ENCODE measurements at places on chromosomes 4 and X.

DNA sequence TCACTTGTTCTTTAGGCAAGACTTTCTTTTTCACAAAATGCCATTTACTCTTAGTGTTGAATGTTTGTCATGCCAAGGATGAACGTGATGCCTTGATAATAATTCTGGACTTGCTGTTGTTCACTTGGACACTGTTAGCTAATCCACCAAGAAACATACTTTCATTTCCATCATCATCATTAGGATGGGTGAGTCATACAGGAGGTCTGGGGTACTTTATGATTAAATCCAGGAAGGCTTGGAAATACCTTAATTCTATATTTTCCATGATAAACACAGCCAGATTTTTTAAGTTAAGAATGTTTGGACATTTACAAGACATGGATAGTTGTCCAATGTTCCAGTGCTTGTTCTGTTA is 260.7 kb upstream of the GIMD1 start:
- DNase-seq = no peak

DNA sequence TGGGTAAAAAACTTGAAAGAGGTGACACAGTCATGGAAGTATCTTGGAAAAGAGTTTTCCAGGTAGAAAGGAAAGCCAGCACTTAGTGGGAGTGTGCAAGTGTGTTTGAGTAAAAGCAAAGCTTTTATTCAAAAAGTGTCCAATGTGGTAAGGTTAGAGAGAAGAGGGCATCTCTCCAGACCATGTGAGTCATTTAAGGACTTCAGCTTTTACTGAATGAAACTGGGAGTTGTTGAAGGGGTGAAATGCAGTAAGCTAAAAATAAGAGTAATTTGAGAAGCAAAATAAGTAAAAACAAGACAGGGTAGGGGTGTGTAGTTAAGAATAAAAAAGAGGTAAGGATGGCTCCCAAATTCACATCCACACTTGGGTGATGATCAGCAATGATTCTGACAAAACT is 238.9 kb downstream of the SLC7A11 start:
- DNase-seq = no peak

DNA sequence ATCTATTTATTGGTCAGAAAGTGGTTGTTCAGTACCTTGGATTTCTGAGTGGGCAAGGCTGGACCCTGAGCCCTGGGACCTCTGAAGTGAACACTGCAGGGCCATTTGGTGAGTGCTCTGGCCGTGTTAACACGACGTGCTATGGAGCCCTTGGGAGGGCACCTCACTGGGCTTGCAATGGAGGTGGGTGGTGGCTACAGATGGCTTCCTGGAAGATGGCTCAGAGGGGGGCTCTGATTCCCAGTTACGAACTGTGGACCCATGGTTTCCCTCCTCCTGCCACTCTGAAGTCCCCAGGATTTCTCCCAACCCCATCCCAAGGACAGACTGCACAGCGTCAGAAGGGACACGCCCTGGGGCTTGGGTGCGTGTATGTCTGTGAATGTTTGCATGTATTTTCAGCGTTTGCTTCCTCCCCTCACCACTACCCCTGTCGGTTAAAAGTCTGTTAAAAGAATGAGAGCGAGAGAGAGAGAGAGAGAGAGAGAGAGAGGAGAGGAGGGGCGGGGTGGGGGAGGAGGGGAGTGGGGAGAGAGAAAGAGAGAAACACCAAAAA is 3.7 kb upstream of the RHOH start:
- DNase-seq = no peak

DNA sequence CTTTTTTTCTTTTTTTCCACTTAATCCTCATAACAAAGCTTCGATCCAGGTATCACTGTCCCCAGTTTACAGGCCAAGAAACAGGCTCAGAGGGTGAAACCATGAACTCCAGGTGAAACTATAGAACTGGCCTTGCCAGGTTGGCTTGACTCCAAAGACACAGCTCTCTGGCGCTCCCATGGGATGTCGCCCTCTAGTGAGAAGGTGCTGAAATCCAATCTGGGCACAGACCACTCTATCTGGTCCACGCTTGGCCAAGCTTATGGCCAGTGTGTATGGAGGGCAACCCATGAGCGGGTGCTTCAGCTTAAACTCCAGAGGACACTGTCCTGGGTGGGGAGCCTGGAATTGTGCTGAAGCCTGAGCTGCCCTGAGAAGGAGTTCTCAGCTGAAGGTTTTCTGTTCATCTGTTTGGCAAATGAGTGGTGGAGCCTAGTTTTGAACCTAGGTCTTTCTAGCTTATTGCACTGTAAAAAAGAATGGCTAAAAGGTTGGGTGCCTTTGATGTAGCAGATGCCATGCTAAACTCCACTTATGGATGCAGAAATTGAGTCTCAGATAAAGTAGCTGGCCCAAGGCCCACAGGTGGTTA is 70.5 kb downstream of the SEL1L3 start:
- DNase-seq = no peak

DNA sequence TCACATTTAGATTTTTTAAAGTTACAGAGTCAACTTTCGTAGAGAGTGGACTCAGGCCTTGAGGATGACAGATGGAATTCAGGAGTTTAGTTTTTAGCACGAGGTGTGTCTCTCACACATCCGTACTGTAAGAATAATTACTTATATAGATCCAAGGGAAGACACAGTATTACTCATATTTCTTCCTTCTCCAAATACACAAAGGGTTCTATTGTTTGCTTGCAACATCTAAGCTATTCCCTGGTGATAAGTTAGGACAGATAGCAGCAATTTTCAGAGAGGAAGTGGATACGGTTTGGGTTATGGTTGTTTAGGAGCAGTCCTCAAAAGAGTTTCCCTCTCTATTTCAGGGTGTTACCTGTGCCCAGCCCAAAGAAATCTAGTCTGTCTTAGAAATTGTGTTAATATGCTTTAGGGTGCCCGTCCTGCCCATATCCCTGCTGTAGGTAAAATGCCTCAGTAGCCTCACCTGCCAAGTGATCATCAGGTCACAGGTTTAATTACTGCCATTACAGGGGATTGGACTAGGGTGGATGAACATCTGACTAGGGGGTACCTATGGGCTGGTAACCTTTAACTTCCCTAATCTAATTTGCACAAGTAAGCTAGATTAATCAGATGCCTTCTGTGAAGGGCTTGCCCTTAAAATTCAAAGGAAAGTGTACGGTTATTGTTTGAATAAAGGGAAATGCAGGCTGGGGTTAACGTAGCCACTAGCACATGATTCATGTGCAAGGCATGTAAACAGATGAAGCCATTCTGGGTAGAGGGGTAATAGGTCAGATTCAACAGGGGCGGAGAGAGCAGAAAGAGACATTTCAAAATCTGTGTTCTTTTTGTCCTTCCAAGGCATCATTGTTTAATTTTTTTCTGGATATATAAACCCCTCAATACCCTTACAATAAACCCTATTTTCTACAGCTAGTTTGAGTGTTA is 8.7 kb upstream of the PPP3CA start:
- no peak for DNase-seq

DNA sequence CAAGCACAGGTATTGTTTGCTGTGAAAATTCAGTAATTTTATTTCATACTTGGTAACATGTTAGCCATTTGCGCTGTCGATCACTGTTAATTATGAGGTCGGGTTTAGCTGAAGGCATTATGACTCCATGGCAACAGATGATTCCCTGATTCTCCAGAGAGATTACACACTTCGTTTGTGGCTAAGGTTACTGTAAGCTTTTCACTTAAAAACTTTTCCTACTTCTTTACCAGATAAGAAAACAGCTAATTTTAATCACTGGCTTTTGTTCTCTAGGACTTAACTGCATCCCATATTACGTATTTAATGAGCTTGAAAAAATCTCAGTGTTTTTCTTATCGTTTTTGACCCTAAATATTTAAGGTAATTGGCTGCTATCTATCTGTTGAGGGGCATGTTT is 2.1 kb downstream of the GSTCD start:
- DNase-seq = peak; percentile 52
